IMR-90 (cell line): ENCODE measurements at places on chromosomes 5 and 9. TPM values are rescaled to one million over a fixed set of nuclear protein-coding genes. Genes with fewer than 3 reads are reported as not detected.

DNA sequence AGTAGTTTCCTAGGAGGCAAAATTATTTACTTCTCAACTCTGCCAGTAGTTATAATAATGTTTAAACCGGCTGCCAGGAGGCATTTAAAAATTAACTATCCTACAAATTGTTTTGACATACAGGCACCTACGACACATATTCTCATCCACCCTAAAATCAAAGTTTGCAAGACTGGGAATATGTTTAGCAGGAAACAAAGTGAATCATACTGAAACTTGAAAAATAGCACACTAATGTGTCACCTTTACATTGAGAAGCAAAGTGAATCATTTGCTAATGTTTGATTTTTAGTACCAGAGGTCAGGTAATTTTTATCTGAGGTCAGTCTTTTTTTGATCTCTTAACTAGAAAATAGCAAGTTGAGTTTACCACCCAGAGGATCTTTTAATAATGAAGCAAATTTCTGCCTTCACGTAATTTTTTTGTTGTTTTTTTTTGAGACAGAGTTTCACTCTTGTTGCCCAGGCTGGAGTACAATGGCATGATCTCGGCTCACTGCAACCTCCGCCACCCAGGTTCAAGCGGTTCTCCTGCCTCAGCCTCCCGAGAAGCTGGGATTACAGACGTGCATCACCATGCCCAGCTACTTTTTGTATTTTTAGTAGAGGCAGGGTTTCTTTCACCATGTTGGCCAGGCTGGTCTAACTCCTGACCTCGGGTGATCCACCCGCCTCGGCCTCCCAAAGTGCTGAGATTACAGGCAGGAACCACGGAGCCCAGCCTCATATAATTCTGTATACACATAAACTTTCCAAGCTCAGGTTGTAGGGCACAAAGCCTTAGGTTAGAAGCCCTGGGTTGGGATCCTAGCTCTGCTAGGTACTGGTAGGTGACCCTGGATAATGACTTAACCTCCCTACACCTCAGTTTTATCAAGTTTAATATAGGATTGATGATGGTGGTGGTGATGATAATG lies 124.3 kb downstream of the UGCG start:
- H3K36me3 ChIP-seq, result no peaks in the 10 kb centered on the region
- no peak overlapping the region for H3K4me3 ChIP-seq
- H3K4me1 ChIP-seq, result peaks cover 6% of the 10 kb centered on the region
- no peak overlapping the region; the same call in 1 of the 2 replicates for H3K27ac ChIP-seq
- DNase-seq, result peak; percentile 83
- H3K27me3 ChIP-seq, result no peaks in the 10 kb centered on the region

DNA sequence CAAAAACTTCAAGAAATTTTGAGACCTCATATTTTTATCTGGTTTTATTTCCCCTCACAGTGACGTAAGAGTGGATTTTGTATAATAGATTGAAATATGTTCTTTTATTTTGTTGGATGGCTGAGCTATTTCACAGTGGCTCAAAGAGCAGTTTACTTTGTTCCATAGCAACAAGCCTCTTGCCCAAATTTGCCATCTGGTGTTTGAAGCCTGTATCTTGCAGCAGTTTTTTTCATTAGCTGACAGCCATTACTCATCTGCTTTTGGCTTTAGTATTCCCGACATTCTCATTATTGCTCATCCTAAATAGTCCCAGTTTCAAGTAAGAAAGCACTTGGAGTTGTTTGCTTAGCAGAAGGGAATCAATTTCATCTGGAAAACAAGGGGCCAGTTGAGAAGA lies 36.3 kb downstream of the GDA start:
- H3K27ac ChIP-seq, result no peak overlapping the region
- no peak overlapping the region for H3K4me3 ChIP-seq
- DNase-seq, result no peak
- no peaks in the 10 kb centered on the region for H3K4me1 ChIP-seq

GRCh38 chr5:58666141-58666540 lies 83.3 kb downstream of the RAB3C start:
- no peaks in the 10 kb centered on the region for H3K36me3 ChIP-seq
- H3K4me1 ChIP-seq, result no peaks in the 10 kb centered on the region
- H3K4me3 ChIP-seq, result no peak overlapping the region
- no peaks in the 10 kb centered on the region for H3K27me3 ChIP-seq

The SV2C gene
- total RNA-seq, result not detected in 2 replicates

DNA sequence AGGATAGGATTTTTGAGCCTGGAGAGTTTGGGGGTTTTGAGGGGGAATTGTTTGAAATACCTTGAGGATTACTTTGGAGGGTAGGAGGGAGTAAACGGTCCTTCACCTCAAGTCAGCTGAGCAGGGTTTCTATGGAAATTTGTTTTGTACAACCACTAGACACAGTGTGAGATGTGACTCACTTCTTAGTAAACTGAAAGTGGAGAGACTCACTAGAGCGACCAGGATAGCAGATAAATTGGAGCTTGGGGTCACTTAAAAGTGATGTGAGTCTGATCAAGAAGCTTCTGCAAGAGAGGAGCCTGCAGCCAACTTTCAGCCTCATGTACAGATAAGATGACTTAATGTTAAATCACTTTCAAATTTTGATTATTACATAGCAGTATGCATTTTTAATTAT lies 1945.9 kb upstream of the NUDT12 start:
- no peak overlapping the region for H3K4me3 ChIP-seq
- H3K27me3 ChIP-seq, result no peaks in the 10 kb centered on the region
- H3K27ac ChIP-seq, result no peak overlapping the region
- H3K36me3 ChIP-seq, result no peaks in the 10 kb centered on the region
- H3K4me1 ChIP-seq, result no peaks in the 10 kb centered on the region

GRCh38 chr9:113614843-113615648 lies 151.5 kb downstream of the RGS3 start:
- no peaks in the 10 kb centered on the region for H3K36me3 ChIP-seq
- no peaks in the 10 kb centered on the region for H3K27me3 ChIP-seq
- H3K4me1 ChIP-seq, result peaks cover 21% of the 10 kb centered on the region
- peak overlapping the region; percentile 50 for H3K27ac ChIP-seq
- no peak overlapping the region for H3K4me3 ChIP-seq
- DNase-seq, result peak; percentile 74

The CER1 gene
- total RNA-seq, result not detected in 2 replicates

- no peak overlapping the region for H3K27ac ChIP-seq
- H3K4me1 ChIP-seq, result no peaks in the 10 kb centered on the region; the same call in 1 of the 2 replicates
- DNase-seq, result no peak
- no peak overlapping the region for H3K4me3 ChIP-seq
Measured at GRCh38 chr5:176400382-176401156, 12.0 kb downstream of the HIGD2A start.

The TRPM6 gene
- under 0.01 TPM in 2 replicates for total RNA-seq

- peak; percentile 55 for DNase-seq
- H3K4me1 ChIP-seq, result peaks cover 20% of the 10 kb centered on the region
- H3K27ac ChIP-seq, result peak overlapping the region; percentile 99
- no peaks in the 10 kb centered on the region for H3K27me3 ChIP-seq
Measured at GRCh38 chr5:59126708-59127573, 544.1 kb downstream of the RAB3C start.

DNA sequence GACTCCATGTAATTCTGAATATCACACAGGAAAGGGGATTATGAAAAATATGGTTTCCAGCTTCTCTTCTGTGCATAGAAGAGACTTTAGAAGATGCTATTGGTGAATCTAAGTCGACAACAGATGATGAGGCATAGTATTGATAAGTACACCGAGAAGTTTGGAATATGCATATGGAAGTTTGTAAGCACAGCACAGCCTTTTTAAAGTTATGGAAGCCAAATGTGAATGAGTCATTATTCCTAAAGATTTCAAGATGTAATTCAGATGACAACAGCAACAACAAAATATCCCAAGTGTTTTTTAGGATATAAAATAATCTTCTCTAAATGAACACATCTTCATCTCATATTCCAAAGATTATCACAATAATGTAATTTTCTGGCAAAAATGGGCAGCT lies 1723.3 kb downstream of the EFNA5 start:
- H3K4me3 ChIP-seq, result no peak overlapping the region
- no peaks in the 10 kb centered on the region for H3K36me3 ChIP-seq
- no peaks in the 10 kb centered on the region for H3K4me1 ChIP-seq

The JAKMIP2 gene
- under 0.01 TPM in 1 of 2 replicates, not detected in the other for total RNA-seq
